Fibroblast of skin of right quadriceps (primary cell): ENCODE measurements at places on chromosomes 13 and 19.

DNA sequence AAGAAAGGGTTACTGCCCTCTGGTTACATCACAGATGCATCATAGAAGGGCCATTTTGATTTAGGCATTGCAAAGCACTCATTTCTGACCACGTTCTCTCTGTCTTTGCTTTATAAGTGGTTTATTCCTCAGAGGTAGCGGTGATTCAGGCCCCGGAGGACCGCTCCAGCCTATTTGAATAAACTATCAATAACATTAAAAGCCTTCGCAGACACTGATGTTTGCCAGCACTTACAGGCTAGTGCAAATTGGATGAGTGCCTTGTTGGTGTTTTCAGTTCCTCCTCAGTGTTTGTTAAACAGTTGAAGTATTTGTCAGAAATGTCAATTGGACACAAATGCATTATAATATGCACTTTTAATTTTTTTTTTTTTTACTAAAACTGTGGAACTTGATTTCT is 120.2 kb downstream of the RXFP2 start:
- no peak for DNase-seq

GRCh38 chr13:34611671-34612070 is 330.4 kb upstream of the NBEA start:
- DNase-seq, result no peak

DNA sequence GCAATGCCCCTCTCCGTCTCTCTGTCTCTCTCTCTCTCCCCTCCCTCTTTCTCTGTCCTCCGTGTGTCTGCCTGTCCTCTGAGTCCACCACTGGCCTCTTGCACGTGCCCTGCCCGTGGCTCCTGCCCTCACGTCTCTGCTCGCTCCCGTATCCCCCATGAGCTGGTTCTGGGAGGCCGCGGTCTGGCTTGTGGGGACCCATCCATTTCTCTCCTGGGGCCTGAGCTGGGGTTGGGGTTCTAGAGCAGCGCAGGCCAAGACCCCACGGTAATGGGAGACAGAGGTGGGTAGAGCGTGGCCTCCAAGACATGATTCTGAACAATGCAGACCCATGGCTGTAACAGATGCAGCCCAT is 19.0 kb downstream of the C2CD4C start:
- no peak for DNase-seq

DNA sequence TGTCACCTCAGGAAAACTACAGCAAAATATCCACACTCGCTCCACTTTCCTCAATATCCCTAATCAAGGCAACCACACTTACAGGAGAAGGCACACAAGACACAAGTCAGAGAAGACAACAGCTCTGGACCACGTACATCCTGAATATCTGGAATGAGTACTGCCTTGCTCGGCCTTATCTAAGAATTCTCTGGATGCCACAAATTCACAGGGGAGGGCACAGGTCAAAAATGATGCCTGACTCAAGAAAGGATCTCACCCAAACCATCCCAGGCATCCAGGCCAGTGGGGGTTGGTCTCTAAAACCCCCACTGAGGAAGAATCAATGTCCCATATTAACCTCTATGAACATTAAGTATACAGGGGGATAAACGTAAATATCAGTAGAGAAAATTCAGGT is 29.9 kb downstream of the ATP7B start:
- DNase-seq, result peak; percentile 20

DNA sequence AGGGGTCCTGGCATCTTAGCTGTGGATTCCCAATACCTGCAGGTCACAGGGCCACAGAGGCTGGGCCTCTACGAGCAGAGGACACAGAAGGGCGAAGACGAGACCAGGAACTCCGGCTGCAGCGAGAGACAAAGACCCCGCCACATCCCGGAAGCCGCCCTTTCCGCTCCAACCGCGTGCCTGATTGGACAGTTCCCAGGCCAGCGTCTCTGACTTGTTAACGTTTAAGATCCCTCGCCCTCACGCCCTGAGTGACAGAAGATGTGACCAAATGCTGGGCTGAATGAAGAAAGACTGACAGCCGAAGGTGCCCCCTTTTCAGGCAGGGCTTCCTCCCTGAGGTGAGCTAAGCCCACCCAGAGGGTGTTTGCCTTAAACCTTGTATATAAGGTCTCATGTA is at the start of gene ZNF98:
ZNF98 (minus strand) TSS at position 136 of the 400 bp plus-strand sequence; CDS start at position 14, 122 bp downstream.
- DNase-seq, result no peak

DNA sequence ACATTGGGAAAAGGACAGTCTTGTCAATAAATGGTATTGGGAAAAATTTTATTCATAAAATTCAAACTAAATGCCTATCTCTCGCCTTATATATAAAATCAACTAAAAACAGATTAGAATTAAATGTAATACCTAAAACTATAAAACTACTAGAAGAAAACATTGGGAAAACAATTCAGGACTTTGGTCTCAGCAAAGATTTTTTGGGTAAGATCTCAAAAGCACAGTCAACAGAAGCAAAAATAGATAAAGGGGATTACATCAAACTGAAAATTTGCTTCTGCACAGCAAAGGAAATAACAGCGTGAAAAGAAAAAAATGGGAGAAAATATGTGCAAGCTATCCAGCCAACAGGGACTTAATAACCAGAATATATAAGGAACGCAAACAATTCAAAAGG is 24.3 kb upstream of the ZC3H13 start:
- DNase-seq, result no peak

DNA sequence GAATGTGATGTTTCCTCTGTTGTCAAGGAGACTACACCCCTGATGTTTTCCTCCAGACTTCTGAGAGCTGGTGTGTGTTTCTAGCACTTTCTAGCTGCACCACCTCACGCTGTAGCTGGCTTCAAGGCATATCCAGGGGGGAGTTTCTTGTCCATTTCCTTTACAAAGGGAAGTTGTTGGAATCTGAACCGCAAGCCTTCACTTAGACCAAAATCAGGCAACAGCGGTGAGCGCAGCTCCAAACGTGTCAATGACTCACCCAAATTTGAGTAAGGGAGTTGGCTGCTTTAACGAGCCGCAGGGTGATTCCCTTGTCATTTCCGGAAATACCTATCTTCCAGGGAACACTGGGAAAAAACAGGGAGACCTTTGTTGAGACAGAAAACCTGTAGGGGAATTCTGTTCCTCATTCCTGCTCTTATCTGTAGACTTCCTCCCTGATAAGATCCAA is 2.5 kb downstream of the LDLR start:
- peak; percentile 96 for DNase-seq

DNA sequence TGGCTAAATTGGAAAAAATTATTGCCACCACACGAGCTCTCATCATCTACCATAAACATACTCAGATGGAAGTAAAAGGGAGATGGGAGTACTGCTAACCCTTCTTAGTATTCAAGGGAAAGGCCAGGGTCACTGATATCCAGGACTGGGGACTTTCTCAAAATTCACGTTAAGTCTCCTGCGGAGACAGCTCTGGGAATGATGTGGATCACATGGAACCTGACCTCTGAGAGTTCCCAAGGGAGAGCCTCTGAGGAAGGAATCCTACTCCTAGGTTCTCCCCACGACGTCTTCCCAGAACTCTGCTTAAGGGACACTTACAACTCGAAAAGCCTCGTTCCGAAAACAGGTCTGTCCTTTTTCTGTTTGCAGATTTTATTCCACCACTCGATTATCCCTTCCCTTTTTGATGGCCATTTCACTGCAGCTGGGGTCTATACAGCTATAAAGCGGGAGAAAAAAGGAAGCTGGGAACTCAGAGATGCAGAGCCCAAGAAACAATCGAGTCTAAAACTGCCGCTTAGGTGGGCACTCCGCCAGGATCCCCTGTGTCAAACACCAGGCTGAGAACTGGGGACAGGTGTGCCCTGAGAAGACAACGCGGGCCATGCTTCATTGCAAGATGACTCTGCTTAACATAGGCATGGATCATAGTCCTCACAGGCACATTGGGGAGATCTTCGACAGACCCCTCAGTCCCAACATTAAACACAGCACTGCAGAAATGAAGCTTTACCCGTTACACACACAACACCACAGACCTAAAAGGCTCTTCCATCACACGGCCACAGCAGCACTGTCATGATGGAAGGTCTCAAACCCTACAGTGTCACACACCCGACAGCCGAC is 823 bp upstream of the ZNF567 start:
- peak; percentile 1 for DNase-seq

DNA sequence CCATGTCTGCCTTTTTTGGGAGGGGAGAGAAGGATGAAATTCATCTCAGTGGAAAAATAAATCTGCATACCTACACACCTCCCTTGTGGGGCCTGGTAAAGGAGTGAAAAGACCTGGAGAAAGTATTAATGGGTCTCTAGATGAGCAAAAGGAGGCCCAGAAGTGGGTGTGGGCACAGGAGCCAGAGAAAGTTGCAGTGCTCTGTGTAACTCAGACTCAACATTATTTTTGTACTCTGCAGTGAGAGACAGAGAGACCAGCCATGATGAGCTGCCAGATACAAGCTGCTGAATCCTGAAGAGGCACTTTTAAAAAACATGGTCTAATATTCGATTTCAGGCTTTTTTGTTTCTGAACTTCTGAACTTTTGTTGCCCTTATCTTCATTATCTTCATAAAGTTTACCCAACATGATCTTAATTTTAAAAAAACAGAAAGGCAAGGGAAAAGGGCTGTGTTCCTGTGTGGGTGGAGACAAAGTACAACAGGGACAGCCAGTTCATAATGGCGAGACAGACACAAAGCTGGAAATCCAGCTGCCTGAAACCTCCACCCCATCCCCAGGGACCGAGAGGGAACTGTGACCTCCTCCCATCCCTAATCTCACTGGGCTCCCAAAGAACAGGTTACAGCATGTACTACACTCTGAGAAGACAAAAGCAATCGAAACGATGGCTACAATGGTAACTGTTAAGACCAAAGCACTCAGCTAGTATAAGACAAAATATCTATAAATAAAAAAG is 77.2 kb downstream of the KLF12 start:
- no peak for DNase-seq

GRCh38 chr19:32022731-32023563 is 322.5 kb upstream of the ZNF507 start:
- DNase-seq, result no peak

DNA sequence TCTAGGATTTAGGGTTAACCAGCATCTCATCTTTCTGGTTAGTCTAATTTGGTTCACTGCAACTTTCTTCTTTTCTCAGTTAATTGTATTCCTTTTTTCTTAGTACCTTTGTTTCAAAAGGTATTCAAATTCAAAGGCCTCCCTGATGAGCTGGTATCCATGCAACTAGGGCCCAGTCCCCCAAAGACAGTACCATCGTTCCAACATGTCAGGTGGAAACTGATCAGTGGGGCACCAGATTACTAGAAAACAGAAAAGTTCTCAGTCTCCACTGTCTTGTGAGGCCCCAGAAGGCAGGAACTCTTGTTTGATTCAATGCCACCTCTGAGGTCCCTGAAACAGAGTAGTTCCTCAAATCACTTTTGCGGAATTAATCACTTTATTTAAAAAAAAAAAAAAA is 303.2 kb upstream of the NBEA start:
- DNase-seq, result no peak

DNA sequence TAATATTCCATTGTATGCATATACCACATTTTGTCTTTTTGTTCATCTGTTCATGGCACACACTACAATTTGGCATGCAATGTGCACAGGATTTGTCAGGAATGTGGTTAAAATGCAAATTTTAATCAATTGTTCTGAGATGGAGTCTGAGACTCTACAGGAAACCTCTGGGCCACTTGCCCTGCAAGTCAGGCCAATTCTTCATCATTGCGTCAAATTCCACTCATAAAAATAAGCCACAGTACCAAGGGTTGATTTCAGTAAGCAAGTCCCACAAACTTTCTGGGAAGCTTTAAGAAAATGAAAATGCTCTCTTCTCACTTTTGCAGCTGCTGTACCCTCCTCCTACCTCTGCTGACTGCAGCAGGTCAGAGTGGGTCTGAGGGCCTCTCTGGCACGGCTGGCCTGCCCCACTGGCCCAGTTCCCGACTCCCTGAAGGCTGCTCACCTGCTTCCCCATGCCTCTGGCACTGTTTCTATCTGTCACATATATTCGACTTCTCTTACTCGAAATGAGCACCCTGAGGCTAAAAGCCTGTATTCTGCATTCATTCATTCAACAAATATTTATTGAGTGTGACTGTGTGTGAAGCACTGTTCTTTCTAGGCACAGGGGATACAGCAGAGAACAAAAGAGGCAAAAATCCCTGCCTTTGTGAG is 83.8 kb upstream of the WASF3 start:
- no peak for DNase-seq

DNA sequence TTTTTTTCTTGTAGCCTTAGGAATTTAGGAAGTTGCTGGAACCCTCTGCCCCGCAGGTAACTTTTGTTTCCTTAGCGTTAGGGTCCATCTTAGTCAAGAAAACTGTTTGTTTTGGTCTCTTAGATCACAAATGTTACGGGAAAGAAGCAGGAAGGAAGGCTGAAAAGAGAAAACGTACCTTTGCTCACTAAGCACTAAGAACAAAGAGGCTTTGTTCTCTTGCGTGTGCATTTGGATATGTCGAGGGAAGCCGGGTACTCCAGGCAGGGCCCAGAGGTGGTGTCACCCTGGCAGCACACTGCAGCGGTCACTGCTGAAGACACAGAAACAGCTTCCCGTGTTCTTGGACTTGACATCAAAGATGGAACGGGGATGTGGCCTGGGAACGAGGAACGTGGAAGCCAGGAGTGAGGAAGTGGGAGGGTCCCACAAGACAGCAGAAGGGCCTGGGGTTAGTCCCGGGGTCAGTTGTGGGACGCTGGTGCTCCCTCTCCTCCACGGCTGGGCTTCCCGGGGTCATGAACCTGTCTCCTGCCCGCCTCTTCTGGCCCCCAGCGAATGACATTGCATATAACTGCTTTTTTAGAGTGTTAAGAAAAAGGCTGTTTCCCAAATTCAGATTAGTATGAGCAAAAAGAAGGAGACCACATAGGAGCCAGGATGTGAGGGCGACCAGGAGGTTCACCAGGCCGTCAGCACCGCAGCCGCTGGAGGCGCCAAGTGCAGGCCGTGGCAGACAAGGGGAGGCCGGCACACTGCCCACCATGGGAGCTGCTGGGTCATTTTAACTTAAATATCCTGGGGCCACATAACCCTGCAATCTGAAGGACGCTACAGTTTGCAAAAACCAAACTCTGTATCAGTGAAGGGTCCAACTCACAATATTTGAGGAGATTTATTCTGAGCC is 31.6 kb downstream of the ATP11A start:
- DNase-seq, result no peak

DNA sequence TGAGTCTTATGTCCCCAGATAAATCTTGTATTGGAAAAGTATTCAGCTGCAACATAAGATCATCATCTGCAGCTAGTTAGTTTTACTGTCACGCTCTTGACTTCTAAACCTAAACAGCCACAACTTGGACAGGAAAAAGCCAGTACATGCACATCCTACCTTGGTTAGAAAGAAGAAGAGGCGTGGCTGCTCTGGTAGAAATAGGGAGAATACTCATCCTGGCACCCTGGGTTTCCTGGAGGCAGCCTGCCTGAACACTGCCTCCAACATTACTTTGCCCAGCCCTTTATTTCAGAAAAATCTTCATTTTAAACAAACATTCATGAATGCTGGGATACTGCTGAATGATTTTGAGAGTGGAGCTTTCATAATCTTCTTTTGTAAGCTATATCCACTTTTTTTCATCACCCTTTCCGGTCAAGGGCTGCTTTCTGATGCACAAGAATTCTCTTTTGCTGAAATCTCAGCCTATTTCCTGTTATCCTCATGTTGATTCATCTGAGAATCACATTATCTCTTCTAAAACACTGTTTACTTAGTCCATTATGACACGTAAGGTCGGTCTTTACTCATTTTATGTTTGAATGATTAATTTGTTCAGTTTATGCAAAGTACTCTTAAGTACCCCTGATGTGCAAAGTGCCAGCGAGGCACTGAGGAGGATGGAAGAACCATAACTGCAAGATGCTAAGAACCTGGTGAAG is 55.2 kb downstream of the STARD13 start:
- peak; percentile 57 for DNase-seq
